Fibroblast of lung (primary cell): ENCODE measurements at places on chromosomes 12 and 14. TPM values are rescaled to one million over a fixed set of nuclear protein-coding genes. Genes with fewer than 3 reads are reported as not detected.

DNA sequence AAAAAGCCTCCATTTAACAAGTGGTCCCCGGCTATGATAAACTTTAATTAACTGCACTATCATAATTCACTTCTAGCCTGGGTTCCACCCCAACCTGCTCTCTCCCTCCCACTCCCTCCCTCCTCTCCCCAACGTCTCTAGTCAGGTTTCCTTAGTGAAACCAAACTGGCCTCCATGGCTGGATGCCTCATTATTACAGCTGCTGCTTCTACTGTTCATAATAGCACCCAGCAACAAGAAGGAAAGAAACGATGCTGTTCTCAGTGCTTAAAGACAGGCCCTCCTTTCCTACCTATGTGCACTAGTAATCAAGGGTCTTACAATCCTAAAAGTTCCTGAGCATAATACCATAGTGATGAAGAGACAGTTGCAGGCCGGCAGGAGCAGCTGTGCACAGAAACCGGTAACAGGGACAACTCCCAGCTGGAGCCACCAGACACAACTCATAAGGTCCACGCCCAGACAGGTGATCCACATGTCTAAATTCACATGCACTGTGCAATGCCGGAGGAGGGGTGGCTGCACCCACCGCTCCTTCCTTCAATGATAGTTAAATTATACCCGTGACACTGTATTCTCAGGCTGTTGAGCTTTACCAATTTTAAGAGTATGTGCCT, 6.2 kb downstream of the IRF2BPL start:
- DNase-seq, result no peak

GRCh38 chr12:108825201-108825950, 32.0 kb downstream of the SSH1 start:
- DNase-seq, result peak; percentile 53

DNA sequence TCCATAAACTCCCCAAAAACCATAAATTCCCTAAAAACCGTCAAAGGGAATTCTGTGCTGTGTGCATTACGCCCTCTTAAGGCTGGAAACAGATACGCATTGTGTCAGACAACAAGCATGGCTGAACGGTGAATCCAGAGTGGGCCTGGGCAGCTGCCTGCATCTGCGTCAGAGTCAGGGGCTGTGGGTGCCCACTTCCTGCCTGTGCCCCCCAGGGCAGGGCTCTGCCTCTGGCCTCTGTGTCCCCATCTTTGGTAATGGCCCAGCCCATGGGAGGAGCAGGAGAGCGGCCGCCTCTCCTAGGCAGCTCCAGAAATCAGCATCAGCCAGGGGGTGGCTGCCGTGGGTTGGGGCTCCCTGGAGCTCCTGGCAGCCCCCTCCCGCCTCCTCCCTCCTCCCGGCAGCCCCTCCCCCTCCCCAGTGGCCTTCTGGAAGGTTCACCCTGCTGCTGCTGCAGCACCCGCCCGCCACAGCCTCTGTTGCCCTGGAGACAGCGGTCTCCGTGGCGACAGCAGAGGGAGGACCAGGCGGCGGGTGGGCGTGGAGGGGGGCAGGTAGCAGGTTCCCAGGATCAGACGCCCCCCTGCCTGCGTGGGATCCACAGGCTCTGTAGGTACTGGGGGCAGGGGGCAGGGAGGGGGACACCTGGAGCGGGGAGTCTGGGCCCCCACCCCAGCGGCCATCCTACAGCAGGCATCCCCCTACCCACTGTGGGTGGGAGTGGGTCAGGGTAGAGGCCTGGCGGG, 5.9 kb downstream of the MMP17 start:
- peak; percentile 37 for DNase-seq

DNA sequence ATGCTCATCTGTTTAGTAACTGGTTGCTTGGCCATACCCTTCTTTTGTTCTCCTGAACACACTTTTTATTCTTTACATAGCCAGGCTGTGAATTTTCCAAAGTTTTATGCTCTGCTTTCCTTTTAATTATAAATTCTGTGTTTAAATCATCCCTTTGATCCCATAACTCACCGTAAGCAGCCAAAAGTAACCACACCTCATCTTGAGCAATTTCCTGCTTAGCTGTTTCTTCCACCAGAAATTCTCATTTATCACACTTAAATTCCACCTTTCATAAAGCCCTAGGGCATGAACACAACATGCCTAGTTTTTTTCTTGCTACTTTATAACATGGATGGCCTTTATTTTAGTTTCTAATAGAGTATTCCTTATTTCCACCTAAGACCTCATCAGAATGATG, 510.7 kb downstream of the C12orf50 start:
- DNase-seq, result peak; percentile 80

DNA sequence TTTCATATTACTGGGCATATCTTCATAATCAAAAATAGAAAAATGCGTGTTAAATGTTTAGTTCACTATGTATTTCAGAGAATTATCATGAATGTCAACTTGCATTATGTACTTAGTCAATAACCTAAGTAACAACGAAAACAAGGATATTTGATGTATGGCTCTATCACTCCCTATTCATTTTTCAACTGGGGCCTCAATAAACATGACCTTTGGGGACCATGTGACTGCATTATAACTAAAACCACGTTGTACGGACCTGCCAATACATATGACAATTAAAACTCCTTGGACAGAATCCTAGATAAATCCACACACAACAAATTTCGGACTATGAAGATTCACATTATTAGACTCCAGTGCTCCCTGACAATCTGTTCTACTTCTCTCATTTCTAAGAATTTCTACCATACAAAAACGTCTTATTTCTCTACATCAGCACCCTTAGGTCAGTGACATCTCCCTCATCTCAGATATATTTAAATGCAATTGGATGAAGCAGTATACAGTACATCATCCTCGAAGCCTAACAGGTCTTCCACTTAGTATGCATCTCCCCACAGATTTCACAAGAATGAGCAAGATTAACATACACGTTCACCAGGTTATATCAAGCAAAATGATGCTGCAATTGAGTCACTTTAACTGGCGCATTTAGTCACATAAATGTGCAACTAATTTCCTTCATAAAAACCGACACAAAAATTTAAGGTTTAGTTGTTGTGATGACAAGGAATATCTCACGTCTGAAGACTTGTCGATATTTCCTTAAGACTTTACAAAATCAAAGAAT, 1.5 kb downstream of the UBE2N start:
- DNase-seq, result peak; percentile 24

DNA sequence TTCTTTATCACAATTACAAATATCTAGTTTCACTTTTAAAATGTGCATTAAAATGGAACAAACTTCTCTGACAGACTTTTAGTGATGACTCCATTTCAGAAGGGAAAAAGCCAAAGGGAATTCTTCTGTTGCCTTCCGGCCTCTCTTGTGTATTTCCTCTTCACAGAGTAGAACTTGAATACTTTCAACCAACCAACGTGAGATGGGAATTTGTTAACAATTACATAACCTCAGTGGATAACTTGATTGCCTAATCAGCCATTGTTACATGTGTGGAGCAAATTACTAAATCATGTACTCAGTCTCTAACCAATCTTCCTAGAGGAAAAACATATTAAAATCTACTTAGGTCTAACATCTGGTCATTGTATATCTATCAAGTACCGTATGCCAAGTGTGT, 291.1 kb downstream of the SYT1 start:
- DNase-seq, result peak; percentile 41

DNA sequence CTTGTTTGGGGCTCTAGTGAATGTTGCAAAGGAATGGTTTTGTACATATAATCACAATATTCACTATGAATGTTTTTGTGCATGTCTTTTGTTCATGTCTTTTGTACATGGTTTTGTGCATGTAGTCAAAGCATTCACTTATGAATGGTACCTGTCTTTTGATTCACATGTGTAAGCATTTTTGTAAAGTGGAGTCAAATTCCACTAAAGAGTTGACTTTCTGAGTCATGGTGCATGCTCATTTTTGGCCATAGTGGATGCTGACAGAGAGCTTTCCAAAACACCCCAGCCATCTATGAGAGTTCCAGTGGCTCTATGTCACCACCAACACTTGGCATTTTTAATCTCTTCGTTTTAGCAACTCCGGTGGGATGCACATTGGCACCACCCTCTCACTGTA, 1185.9 kb upstream of the TMEM132C start:
- no peak for DNase-seq

- no peak for DNase-seq
Measured at GRCh38 chr12:110720516-110720915, 22.2 kb downstream of the PPP1CC start.

DNA sequence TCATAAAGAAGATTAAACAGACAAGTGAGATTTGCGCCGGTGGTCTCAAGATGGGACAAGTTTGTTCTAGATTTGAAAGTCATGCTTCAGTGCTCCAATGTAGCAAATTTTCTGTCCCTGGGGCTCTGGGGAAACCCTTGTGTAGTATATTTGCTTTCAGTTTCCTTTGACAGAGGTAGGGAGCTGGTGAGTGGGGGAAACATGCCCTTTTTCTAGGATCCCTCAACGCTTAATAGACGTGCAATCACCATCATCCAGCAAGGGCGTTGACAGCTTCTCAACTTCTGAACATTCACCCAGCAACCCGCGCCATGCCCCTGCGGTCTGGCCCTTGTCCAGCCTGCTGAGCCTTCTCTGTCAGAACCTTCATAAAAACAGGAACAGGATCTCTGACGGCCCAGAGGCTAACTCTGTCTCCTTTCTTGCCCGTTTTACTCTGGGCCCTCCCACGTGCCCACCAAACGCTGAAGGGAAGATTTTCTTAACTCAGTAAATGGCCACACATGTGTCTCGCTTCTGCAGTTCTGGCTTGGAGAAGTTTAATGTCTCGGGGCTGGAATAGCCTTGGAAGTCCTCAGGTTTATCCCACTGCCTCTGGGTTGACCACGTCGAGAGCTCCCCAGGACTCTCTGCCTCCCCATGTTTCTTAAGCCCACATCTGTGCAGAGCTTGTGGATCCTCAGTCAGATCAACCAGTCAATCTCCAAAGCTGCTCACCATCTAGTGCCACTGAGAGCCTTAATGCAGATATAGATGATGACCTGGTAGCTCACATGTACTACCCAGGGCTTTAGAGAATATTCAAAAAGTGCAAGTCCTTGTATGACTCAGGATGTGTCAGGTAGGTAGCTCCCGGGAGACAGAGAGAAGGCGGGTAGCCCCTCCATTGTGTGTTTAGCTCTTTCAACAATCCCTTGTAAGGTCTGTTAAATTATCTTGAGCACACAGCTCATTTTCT, 58.1 kb upstream of the CCND2 start:
- DNase-seq, result no peak

DNA sequence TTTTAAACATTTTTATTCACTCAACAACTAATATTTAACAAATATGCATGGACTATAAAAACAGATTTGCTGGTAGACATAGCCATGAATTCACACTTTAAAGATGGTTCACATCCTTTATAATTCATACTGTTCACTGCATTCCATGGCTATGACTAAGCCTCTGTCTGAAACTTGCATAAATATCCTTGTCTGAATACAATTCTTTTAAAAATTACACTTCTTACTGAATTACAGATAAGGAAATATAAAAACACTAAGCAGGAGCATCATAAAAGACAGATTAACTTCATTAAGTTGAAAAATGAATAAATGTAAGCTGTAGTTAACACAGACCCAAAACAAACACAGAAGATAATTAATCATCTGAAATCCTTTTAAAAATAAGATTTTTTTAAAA, 53.8 kb downstream of the GXYLT1 start:
- peak; percentile 90 for DNase-seq

DNA sequence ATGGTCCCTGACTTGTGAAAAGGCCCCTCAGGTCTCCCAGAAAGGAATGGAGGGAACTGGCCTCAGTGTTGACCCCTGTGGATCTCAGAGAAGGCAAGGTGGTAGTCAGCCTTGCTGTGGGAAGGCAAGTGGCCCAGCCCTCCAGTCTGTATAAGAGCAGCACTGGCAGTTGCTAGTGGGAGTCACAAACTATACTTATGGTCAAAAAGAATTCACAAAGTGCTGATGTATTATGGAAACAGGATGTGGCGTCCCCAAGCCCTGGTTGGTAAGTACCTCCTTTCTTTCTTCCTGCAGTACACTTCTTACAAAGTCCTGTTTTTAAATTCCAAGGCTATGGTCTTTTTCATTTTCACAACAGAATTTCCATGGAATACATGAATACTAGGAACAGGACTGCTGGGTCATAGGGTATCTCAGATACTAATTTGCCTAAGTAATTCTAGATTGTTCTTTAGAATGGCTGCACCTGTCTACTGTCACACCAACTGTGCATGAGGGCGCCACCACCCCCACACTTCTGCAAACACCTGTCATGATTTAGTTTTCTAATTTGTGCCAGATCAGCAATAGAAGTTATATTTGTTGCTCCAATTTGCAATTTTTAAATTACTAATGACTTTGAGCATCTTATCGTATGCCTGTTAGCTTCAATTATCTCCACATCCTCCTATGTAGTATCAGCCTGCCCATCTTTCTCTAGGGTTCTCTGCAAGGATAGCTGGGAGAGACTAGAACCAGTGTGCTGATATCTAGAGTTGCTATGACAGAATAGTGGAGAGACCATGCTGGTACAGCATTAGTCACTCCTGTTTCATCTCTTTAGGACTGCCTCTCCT, 40.7 kb upstream of the TMEM263 start:
- DNase-seq, result no peak

DNA sequence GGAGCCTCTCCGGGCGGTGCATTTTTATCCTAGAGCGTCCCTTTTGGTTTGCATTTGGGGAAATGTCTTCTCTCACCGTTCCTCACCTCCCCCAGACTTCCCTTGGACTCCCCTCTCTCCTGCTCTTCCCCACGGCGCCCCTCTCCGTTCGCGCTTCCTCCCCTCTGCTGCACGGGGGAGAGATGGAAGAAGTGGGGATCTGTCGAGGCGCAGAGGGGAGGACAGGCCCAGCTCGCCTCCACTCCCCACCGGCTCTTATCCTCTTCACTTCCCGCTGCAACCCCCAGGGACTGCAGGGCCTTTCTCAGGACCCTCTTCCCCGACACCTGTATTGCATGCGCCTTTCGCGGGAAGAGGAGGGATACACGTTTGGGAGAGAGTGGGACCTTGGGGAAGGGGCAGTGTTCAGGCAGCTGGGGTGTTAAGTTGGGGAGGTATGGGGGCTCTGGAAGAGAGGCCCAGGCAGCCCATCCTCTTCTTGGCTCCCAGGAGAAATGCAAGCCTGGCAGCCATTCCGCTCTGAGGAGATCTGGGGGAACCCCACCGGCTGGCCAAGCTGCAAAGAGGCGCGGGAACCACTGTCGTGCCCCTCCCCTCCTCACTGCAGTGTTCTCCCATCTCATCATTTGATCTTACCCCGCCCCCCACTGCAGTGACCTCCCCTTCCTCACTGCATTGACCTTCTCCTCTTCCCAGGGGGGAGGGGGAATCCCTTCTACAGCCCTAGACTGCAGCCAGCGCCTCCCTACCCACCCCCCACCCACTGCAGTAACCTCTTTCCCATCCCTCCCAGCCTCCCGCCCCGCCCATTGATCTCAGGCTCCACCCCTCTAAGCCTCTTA, 788 bp downstream of the ENO2 start:
- no peak for DNase-seq

- no peak for DNase-seq
Measured at GRCh38 chr14:96673706-96674105, 123.5 kb upstream of the VRK1 start.

CD163 gene
- 0.26 TPM in 1 of 2 replicates, not detected in the other for total RNA-seq

ZFHX2 gene
- 0.26 and 0.33 TPM in 2 replicates for total RNA-seq

SYNJ2BP gene
- 14.4 and 15.4 TPM in 2 replicates for total RNA-seq

FOXM1 gene
- total RNA-seq, result 1.3 and 7.3 TPM in 2 replicates

HSPA2 gene
- total RNA-seq, result 9.9 and 12.8 TPM in 2 replicates

HIGD1C gene
- total RNA-seq, result not detected in 2 replicates

DPPA3 gene
- total RNA-seq, result not detected in 2 replicates

PTCSC3 gene
- not detected in 2 replicates for total RNA-seq

SSPN gene
- 9.8 and 18.5 TPM in 2 replicates for total RNA-seq

TAS2R42 gene
- not detected in 2 replicates for total RNA-seq

ST8SIA1 gene
- 5.9 and 23.9 TPM in 2 replicates for total RNA-seq

C12orf54 gene
- not detected in 2 replicates for total RNA-seq

SLC4A8 gene
- 3.3 and 7.3 TPM in 2 replicates for total RNA-seq

ESRRB gene
- total RNA-seq, result not detected in 2 replicates
